Activated T-cell treated with anti-CD3 and anti-CD28 coated beads, Interleukin-2, amount 50 U/mL, for 48 hours (primary cell): ENCODE measurements at places on chromosomes 16 and 17.
A peak's percentile ranks its signal among the peaks of the same experiment; 100 is the strongest.

DNA sequence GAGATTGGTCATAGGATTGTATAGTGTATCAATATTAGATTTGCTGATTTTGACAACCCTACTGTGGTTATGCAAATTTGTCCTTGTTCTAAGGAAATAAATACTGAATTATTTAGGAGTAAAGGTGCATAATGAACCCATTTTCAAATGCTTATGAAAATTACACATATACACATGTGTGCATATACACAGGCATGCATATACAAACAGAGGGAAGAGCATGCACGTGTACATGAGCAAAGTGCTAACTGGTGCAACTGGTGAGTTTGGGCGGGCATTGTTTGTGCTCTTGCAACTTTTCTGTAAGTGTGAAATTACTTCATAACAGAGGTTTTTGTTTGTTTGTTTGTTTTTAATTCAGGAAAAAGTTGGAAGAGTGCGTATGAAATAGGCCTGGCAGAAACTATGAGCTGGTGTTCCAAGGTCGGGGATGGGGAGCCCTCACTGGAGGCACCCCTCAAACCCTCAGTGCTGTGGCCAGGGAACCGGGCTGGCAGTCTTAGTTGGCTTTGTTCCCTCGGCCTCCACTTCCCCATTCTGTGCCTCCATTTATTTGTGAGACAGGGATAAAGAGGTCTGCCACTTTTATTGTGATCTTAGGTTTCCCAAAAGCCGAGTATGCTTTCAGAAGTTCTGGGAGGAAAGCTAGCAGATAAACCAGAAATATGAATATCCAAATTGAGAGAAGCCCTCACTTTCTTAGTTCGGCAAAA, 5.8 kb downstream of the DEXI start:
- DNase-seq = no peak

DNA sequence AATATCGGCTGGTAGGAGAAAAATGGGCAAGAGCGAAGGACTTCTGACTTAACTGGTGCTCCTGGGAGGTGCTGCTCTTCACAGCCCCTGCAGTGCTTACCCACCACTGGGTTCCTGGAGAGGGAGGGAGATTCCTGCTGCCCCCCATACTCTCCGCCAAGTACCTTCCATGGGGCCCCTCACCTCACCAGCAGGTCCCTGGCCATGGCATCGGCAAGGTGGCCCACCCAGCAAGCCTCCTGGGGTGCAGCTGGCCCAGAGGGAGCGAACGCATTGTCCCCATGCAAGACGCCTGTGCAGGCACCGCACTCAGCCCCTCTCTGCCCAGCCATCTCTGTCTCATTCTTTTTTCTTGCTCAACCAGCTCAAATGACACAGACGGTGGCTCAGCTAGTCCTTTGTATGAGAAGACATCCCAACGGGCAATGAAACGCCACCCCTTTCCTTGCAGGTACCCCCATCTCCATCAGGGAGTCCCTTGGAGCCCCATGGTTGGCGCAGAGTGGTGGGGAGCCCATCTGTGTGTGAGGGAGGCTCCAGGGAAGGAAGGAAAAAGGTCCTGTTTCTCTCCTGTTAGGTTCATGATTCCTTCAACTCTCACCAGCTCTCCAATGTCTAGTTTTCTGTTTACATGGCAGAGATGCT, 9.6 kb upstream of the ALDH3A1 start:
- DNase-seq = no peak

DNA sequence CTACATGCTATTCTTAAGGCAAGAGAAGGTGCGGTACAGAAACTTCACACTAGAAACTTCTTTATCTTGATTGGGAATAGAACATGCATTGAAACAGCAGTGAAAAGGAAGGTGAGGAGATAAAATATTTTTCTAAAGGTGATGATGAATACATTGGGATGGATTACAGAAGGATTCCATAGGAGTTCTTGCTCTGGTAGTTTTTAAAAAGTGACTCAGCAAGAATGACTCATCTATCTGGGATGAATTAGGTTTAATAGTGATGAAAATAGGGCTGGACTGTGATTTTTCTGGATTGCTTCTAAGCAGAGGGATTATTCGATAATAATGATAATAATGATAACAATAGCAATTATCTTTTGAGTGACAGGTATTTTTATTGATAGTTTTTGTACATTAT, 65.6 kb upstream of the HS3ST4 start:
- DNase-seq = no peak

- no peak for DNase-seq
Measured at GRCh38 chr16:68833251-68833650, 10.1 kb upstream of the TANGO6 start.

DNA sequence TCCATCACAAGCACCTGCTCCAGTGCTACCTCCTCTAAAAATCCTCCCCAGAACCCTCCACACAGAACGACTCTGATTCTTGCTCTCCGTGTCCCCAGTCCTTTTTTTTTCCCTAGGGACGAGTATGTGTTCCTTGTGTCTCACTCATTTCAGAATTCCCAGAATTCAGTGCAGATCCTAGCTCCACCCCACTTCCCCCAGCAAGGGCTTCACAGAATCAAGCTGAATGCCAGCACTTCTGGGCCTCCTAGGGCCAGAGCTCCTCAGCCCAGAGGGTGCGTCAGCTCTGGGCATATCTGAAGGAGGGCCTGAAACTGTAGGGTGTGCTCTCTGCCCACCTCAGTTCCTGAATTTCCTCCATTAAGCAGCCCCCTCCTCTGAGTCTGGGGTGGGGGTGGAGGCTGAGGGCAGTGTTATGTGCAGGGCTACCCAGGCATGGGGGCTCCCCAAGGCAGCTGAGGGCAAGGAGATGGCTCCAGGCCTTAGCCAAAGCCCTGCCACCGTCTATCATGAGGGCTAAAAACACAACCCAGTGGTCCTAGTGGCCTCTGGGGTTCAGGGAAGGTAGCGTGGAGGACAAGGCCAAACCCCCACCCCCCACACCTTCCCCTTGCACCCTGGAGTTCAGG, 6.5 kb downstream of the UNC119 start:
- DNase-seq = no peak

DNA sequence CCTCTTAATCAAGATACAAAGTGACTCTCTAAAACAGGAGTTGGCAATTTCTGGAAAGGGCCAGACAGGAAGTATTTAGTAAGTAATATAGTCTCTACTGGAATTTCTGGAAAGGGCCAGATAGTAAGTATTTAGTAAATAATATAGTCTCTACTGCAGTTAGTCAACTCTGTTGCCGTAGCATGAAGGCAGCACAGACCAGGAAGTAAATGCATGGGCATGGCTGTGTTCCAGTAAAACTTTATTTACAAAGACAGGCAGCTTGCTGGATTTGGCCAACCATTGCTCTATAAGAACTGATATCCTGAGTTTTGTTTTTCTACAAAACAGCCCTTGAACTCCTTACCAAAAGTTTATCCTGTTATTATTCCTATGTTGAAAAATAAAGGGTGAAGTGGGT, 16.9 kb downstream of the LDAF1 start:
- DNase-seq = no peak

DNA sequence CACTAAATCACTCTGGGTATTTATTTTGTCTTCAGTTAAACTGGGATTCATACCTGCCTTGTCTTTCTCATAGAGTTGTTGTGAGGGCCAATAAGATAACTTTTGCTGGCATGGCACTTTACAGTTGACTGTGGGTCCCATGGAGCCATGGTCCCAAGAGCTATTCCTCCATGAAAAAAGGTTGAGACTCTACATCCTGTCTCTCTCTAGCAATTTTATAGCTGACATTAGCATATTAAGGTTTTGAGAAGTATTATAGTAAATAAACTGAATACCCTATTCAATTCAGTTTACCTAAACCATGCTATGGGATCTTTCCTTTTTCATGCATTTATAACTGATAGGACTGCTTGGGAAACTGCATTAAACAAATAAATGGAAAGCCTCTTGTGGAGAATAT, 17.4 kb downstream of the OGFOD1 start:
- no peak for DNase-seq

DNA sequence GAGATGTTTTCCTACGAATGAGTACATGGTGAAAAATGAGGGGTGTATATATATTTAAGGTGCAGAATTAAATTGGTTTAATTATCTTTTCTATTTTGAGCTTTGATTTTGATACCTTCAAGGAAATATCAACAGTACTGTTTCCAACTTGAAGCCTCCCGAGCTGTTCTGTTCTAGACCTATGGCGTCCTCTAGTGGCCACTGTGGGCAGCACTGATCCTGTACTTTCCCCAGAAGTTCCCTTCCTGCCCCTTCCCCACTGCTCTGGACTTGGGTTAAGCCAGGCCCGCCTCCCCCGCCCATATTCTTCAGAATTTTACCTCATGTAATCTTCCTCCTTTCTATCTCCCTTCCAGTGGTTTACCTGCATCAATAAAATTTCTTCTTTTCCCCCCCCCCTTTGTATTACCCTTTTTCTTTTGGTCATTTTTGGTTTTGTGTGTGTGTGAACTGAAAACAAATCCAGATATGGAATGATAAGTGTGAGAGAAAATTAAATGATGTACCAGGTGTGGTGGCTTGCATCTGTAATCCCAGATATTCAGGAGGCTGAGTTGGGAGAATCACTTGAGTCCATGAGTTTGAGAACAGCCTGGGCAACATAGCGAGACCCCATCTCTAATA, 1643.5 kb downstream of the TP53TG3F start:
- no peak for DNase-seq

DNA sequence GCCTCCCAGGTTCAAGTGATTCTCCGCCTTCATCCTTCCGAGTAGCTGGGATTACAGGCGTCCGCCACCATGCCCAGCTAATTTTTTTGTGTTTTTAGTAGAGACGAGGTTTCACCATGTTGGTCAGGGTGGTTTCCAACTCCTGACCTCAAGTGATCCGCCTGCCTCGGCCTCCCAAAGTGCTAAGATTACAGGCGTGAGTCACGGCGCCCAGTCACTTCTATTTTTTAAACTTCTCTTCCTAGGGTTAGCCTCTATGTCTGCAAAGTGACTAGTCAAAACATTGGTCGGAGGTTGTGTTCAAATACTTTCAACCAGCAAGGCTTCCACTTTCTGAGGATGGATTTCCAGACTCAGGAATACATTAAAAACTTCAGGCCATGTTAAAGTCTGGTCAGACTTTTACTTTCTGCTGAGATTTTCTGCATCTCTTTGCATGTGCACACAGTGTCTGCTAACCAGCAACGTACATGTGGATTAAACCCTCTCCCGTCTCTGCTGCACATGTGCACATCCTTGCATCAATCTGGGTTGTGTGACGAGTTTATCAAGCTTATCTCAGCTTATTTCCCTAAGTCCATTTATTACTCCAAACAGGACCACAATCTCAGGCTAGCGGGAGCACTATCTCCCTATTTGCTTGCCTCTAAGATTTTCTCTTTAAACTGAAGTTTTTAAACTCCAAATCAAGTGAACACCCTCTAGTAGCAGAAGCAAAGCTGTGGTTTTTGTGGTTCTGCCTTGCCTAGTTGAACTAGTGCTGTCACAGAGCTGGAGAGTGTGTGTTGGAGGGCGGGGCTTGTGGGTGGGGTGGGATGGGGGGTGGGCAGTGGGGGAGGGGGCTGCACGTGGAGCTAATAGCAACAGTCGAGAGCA, 525.2 kb upstream of the GOT2 start:
- DNase-seq = peak; percentile 38

- no peak for DNase-seq
Measured at GRCh38 chr17:1713878-1714426, 3.8 kb upstream of the TLCD2 start.

GRCh38 chr16:35195864-35196216, 1736.4 kb downstream of the TP53TG3F start:
- no peak for DNase-seq

GRCh38 chr16:17696616-17697015, 225.9 kb upstream of the XYLT1 start:
- no peak for DNase-seq

- DNase-seq = no peak
Measured at GRCh38 chr17:72488555-72489271, 367.9 kb downstream of the SOX9 start.

GRCh38 chr16:568401-569258, 1.1 kb upstream of the PIGQ start:
- no peak for DNase-seq

GRCh38 chr17:17172990-17173389, 33.1 kb downstream of the PLD6 start:
- no peak for DNase-seq

- no peak for DNase-seq
Measured at GRCh38 chr16:86963600-86964575, 353.3 kb downstream of the C16orf95 start.

DNA sequence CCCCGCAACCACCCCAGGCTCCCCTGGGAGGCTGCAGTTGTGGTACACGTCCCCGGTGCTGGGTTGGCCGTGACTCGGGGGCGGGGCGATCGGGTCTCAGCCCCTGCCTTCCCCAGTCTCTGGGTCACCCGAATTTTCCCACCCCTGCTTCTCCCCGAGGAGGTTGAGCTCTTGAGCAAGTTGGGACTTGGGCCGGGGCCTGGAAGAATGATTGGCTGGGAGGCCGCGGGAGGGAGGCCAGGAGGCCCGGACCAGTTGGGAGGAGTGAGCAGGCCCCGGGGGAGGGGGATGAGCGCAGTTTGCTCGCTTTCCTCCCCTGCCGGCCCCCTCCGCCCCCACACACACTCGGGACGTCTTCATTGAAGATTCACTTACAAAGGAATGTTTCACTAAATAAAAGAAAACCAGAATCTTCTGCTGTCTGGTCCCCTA, 4.5 kb upstream of the HEXIM1 start:
- peak; percentile 64 for DNase-seq

DNA sequence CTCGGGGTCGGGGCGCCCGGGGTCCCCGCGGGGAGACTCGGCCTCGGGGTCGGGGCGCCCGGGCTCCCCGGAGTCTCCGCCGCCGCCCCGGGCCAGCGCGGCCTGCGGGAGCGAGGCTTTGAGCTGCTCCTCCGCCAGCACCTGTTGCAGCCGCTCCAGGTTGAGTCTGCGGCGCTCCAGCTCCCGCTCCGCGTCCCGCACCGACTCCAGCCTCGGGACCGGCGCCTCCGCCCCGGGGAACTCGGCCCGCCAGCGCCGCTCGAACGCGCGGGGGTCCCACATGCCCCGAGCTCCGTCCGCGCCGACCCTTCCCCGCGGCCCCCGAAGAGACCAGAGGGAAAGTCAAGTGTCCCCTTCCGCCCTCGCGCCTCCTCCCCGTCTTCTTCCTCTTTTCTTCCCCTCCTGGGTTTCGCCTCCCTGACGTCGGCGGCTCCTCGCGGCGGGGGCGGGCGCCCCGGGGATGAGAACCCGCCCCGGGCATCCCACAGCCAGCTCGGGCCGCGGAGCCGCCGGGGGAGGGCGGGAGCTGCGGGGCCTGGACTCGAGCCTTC, 40.8 kb upstream of the BHLHA9 start:
- DNase-seq = peak; percentile 56

DNA sequence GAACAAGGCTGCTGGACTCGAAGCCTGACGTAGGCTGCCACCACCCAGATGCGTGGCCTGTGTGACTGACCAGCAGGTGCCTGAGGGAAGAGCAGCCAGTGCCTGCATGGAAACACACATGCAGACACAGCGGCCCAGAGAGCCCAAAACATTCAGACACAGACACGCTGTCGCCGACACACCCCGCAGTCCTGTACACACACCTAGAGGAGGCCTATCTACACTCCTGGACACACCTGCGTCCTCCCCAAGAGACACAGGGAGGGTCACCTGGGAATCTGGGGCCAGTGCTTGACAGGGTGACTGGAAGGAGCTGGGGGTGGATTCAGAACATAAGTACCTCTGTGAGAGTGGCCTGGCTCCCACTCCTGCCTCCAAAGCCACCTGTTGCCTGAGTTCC, 6.1 kb upstream of the TSPOAP1 start:
- DNase-seq = no peak

GRCh38 chr16:53511403-53512280, 8.6 kb upstream of the AKTIP start:
- DNase-seq = no peak
